ENCODE measurements at places on chromosomes 3 and 15. TPM values are rescaled to one million over a fixed set of nuclear protein-coding genes. Genes with fewer than 3 reads are reported as not detected.

DNA sequence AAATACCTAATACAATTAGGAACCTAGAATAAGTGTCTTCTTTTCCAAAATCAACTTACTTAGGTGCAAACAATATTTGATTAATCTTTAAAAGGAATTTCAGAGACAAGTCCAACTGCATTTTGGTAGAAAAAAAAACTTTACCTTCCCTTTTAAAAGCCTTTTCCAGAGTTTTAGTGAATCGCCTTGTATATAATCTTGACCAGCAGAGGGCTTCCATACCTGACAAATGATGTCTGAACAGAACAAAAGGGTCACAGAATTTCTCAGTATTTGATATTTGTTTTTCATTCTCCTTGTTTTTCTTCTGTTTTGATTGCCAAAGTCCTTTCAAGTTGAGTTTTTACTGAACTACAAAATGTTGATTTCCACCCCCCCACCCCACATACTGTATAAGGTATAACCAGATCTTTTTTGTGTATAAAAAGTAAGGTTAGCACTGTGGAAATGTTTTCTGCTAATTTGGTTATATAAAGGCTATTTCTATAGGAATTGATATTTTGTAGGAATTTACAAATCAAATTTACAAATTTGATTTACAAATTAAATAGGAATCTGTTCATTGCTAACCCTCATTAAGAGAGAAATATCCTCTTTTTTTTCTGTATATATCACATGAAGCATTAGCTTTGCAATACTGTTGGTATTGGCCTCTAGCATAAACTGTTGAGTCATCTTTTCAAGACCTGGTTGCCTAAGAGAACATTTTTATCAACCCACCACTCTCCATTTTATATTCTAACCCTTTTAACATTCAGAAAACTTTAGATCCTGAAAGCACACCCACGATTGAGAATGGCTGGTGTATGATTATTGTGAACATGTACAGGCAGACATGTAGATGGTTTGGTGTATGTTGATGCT lies 464.1 kb upstream of the RARB start:
- no peak for DNase-seq
- no peak overlapping the region for H3K27ac ChIP-seq
- H3K4me1 ChIP-seq = peaks cover 10% of the 10 kb centered on the region
- H3K36me3 ChIP-seq = no peaks in the 10 kb centered on the region

The ADGRG7 gene
- total RNA-seq = 1.4 TPM

DNA sequence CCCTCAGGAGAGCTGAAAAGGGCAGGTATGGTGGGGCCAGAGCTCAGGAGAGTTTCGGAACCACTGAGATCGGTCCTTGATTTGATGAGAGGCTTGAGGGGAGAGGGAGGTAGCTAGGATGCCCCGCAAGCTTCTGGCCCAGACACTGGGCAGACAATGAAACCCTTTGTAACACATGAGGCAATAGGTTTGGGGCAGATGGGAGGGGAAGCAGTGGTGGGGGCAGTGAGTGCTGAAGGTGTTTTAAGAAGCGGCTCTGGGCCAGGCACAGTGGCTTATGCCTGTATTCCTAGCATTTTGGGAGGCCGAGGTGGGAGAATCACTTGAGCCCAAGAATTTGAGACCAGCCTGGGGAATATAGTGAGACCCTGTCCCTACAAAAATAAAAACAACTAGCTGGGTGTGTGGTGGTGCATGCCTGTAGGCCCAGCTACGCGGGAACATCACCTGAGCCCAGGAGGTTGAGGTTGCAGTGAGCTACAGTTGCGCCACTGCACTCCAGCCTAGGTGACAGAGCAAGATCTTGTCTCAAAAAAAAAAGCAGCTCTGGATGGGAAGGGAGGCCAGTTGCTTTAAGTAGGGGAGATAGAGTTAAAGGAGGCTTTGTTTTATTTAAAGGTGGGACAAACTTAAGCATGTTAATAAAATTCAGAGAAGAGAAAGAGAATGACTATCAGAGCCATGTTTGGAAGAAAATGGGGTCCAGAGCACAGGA lies 9.6 kb upstream of the SNX22 start:
- H3K27me3 ChIP-seq = no peaks in the 10 kb centered on the region
- no peak overlapping the region for H3K4me3 ChIP-seq
- H3K36me3 ChIP-seq = peaks cover 10% of the 10 kb centered on the region

DNA sequence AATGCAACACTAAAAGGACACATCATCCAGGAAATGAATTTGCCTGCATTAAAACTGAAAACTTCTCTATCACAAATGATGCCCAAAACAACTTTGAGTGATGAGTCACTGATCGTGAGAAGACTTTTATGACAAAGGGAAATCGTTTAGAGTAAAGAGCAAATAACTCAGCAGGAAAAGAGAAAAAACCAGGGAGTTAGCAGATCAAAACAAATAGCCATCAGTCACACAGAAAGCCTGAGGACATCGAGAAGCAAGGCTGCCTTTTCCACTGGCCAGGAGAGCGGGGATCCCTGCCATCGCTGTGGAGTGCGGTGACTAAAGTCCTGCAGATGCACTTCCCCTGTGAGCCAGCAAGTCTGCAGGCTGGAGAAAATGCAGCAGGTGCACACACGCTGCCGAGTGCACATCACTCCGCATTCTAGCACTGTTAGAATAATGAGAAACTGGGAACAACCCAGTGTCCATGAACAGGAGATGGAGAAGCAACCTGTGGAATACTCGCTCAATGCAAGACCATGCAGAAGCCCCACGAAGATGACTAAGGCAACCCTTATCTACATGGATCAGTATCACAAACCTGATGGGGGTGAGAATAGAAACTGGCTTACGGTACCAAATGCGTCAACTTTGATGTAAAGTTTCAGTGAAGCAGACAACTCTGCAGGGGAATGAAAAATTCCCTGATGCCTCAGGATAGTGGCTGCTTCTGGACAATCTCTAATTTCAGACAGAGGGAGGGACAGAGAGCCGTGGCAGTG lies 86.4 kb downstream of the NSMCE3 start:
- DNase-seq = no peak
- no peaks in the 10 kb centered on the region for H3K36me3 ChIP-seq
- peaks cover 9% of the 10 kb centered on the region for H3K4me1 ChIP-seq
- H3K27ac ChIP-seq = no peak overlapping the region
- peaks cover 6% of the 10 kb centered on the region for H3K27me3 ChIP-seq
- no peak overlapping the region for H3K4me3 ChIP-seq

- no peak for DNase-seq
- no peaks in the 10 kb centered on the region for H3K27me3 ChIP-seq
- peak overlapping the region; percentile 94 for H3K27ac ChIP-seq
- peaks cover 6% of the 10 kb centered on the region for H3K36me3 ChIP-seq
- H3K4me1 ChIP-seq = peaks cover 23% of the 10 kb centered on the region
Measured at GRCh38 chr15:50687302-50687902, 805 bp upstream of the TRPM7 start.

- no peak overlapping the region for H3K4me3 ChIP-seq
- no peaks in the 10 kb centered on the region for H3K36me3 ChIP-seq
- H3K4me1 ChIP-seq = no peaks in the 10 kb centered on the region
- peaks cover 20% of the 10 kb centered on the region for H3K27me3 ChIP-seq
Measured at GRCh38 chr3:13801361-13802204, 78.3 kb downstream of the WNT7A start.

The CACNA2D3 gene
- not detected for total RNA-seq

The TGM5 gene
- total RNA-seq = not detected

GRCh38 chr15:42133886-42134502 lies 22.4 kb downstream of the PLA2G4F start:
- H3K27me3 ChIP-seq = peaks cover 12% of the 10 kb centered on the region
- H3K4me3 ChIP-seq = no peak overlapping the region
- H3K27ac ChIP-seq = no peak overlapping the region
- DNase-seq = no peak
- H3K36me3 ChIP-seq = no peaks in the 10 kb centered on the region
- no peaks in the 10 kb centered on the region for H3K4me1 ChIP-seq

The SLC28A1 gene
- total RNA-seq = not detected

The APBA2 gene
- 41.0 TPM for total RNA-seq

DNA sequence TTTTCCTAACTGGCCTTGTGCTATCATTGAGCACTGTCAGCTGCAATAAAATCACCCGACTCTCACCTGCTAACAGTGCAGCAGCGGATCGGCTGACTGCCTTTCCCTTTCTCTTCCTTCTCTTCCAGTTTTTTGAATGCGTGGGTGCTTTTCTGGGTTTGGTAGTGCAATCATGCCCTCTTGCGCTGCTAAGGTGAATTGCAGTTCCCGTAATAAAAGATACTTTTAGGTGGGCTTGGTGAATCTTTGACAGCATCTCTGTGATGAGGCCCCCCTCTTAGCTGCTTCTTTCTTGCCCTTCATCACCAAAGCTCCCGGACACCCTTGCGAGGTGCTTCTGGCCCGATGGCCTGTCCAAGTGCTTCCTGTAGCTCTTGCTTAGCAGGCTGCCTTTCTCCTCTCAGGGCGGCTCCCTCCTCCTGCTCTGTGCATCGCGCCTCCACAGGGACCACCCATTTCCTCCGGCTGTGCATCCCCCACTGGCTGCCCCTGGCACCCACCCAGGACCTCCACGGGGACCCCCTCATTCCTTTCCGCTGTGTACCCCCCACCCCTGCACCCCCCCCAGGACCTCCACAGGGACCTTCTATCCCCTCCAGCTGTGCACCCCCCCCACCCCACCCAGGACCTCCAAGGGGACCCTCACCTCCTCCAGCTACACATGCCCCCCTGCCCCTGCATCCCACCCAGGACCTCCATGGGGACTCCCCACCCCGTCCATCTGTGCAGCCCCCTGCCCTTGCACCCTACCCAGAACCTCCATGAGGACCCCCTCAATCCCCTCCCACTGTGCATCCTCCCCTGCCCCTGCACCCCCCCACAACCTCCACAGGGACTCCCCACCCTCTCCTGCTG lies 50.8 kb upstream of the RPL32 start:
- H3K27me3 ChIP-seq = peaks cover 30% of the 10 kb centered on the region
- peak; percentile 28 for DNase-seq
- no peaks in the 10 kb centered on the region for H3K36me3 ChIP-seq
- no peak overlapping the region for H3K27ac ChIP-seq
- no peaks in the 10 kb centered on the region for H3K4me1 ChIP-seq

The ARL8B gene
- total RNA-seq = 37.7 TPM

DNA sequence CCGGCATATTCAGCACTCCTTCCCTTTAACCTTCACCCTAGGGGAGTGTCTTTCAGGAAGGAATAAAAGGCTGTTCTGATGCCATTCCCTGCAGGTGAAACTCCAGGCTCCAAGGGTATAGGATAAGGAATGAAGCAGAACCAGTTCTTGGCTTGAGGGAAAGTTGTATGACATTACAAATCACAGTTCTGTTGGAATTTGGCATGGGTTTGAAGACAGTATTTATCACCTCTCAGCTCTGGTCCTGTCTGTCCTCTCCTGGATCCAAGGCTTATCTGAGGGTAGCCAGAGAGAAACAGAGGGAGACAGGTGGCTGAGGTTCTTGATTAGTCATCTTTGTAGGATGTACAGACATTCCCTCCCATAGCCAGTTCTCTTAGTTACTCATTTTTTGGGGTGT lies 37.1 kb downstream of the RAB11A start:
- peaks cover 9% of the 10 kb centered on the region for H3K36me3 ChIP-seq
- no peaks in the 10 kb centered on the region for H3K27me3 ChIP-seq
- peak overlapping the region; percentile 85 for H3K27ac ChIP-seq
- no peak overlapping the region for H3K4me3 ChIP-seq
- no peak for DNase-seq

The SLC28A2 gene
- total RNA-seq = 1.2 TPM

- H3K27ac ChIP-seq = peak overlapping the region; percentile 97
- H3K36me3 ChIP-seq = peaks cover 51% of the 10 kb centered on the region
- DNase-seq = no peak
- H3K27me3 ChIP-seq = no peaks in the 10 kb centered on the region
- H3K4me3 ChIP-seq = peak overlapping the region; percentile 96
Measured at GRCh38 chr15:52788099-52788986, 1.8 kb downstream of the ONECUT1 start.

- DNase-seq = no peak
- no peak overlapping the region for H3K4me3 ChIP-seq
- H3K27ac ChIP-seq = peak overlapping the region; percentile 38
- no peaks in the 10 kb centered on the region for H3K27me3 ChIP-seq
- peaks cover 8% of the 10 kb centered on the region for H3K4me1 ChIP-seq
- no peaks in the 10 kb centered on the region for H3K36me3 ChIP-seq
Measured at GRCh38 chr15:62109982-62110851, 43.4 kb downstream of the C2CD4A start.

The LRRC49 gene
- 23.4 TPM for total RNA-seq

The TM2D3 gene
- 49.3 TPM for total RNA-seq

DNA sequence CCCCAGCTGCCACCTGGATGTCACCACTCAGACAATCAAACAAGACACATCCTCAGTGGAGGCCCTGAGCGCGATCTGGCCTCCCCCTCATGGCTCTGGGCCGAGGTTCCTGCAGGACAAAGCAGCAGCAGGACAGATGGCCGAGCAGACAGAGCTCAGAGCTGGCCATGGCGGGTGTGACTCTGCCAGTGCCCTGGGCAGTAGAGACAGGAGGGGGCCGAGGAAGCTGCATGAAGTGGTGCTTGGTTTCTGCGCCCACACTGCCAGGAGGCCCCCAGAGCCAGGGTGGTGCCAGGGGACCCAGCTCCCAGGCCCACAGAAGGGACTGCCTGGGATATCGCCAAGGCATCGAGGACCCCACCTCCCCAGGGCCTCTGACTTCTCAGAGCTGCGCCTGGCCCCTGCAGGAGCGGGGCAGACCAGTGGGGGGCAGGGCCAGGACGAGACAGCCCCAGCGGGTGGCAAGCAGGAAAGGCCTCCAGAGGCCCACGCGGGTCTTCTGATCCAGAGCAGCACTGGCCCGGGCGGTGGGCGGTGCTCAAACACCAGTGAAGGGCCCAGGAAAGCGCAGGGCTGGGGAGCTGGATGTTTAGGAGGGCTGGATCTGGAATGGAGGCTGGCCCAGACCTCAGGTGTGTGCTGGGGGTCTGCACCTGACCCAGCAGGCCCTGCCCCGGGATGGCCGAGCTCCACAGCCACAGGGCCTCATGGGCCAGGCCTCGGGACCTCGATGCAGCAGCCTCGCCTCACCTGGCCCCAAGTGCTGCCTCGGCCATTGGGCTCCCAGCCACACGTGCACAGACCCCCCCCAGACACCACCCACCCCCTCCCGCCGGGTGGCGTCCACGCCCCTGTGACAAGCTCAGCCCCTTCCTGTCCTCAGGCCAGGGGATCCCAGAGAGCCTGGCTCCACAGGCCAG lies 76.0 kb downstream of the GOLGA8G start:
- peak overlapping the region; percentile 55 for H3K4me3 ChIP-seq
- no peaks in the 10 kb centered on the region for H3K4me1 ChIP-seq
- H3K27me3 ChIP-seq = peaks cover 21% of the 10 kb centered on the region
- DNase-seq = no peak

GRCh38 chr15:35783203-35783602 lies 237.2 kb upstream of the DPH6 start:
- no peaks in the 10 kb centered on the region for H3K36me3 ChIP-seq
- DNase-seq = no peak
- H3K4me1 ChIP-seq = peaks cover 2% of the 10 kb centered on the region
- H3K27me3 ChIP-seq = peaks cover 6% of the 10 kb centered on the region
- H3K27ac ChIP-seq = no peak overlapping the region

The PAQR9 gene
- 2.5 TPM for total RNA-seq

GRCh38 chr3:165854696-165855095 lies 17.5 kb upstream of the BCHE start:
- H3K27ac ChIP-seq = no peak overlapping the region
- H3K4me1 ChIP-seq = peaks cover 4% of the 10 kb centered on the region
- no peak overlapping the region for H3K4me3 ChIP-seq
- H3K36me3 ChIP-seq = no peaks in the 10 kb centered on the region
- DNase-seq = no peak

- DNase-seq = no peak
- H3K27ac ChIP-seq = no peak overlapping the region
- no peaks in the 10 kb centered on the region for H3K36me3 ChIP-seq
- no peaks in the 10 kb centered on the region for H3K27me3 ChIP-seq
- H3K4me1 ChIP-seq = peaks cover 9% of the 10 kb centered on the region
Measured at GRCh38 chr3:20668411-20668810, 482.4 kb upstream of the SGO1 start.

All from progenitor cell of endocrine pancreas (in vitro differentiated cells).